Cardiac atrium fibroblast (primary cell): ENCODE measurements at places on chromosomes 5 and 9. TPM values are rescaled to one million over a fixed set of nuclear protein-coding genes. Genes with fewer than 3 reads are reported as not detected.

The WDR38 gene
- not detected in 2 replicates for total RNA-seq

The C1QTNF2 gene
- 0.16 TPM in 1 of 2 replicates, not detected in the other for total RNA-seq

The ICE1 gene
- 11.4 and 16.0 TPM in 2 replicates for total RNA-seq

The SLC22A4 gene
- total RNA-seq, result 1.4 and 5.2 TPM in 2 replicates

The FLT4 gene
- under 0.01 and 1.8 TPM in 2 replicates for total RNA-seq

The ARL10 gene
- total RNA-seq, result 5.6 and 8.7 TPM in 2 replicates
